ENCODE measurements at places on chromosomes 7 and 10. TPM values are rescaled to one million over a fixed set of nuclear protein-coding genes. Genes with fewer than 3 reads are reported as not detected.

PAX2 gene
- 5.0 TPM for total RNA-seq

PIP gene
- total RNA-seq = not detected

ELAPOR2 gene
- 26.0 TPM for total RNA-seq

NEURL1 gene
- total RNA-seq = 1.4 TPM

PUS7 gene
- 39.0 TPM for total RNA-seq

Measured in HCT116 (cell line).